Ecto neural progenitor cell (in vitro differentiated cells): ENCODE measurements at places on chromosomes 4 and X.

- DNase-seq: no peak
Measured at GRCh38 chr4:140637836-140638235, 69.1 kb upstream of the UCP1 start.

DNA sequence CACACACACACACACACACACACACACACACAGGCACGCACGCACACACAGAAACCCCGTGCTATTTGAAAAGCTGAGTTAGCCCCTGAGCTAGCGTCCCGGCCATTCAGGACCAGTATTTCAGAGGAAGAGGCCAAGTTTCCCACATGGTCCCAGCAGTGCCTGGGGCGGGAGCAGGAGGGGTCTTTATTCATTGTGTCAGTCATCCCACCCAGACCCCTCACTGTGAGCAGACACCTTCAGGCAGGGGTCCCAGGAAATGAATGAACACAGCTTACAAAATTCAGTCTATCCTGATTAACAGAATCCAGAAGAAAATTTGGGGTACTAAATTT lies 58.1 kb downstream of the ZFYVE28 start:
- DNase-seq: no peak

GRCh38 chr4:173879509-173879908 lies 349.5 kb upstream of the HAND2 start:
- no peak for DNase-seq

- DNase-seq: no peak
Measured at GRCh38 chrX:154441984-154442707, 1.8 kb upstream of the FAM50A start.

DNA sequence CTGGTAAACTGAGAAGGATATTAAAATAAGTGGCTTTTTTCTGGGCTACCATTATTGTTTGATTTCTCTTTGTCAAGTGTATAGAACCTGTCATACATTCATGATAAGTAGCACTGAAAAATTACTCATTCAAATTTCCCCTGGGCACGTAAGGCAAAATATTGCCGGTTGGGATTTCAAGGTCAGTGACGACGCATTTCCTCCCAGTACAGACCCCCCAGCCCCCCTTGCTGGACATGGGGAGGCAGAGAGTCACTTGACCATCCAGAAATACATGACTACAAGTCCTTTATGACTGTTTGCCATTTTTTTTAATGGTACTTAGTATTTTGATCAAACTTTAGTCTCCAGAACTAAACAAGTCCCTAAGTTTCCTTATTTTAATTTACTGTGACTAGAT lies 6.8 kb upstream of the MND1 start:
- DNase-seq: no peak

GRCh38 chrX:20481632-20482031 lies 214.9 kb upstream of the RPS6KA3 start:
- DNase-seq: no peak

GRCh38 chr4:62627671-62628070 lies 1427.5 kb downstream of the ADGRL3 start:
- DNase-seq: no peak

DNA sequence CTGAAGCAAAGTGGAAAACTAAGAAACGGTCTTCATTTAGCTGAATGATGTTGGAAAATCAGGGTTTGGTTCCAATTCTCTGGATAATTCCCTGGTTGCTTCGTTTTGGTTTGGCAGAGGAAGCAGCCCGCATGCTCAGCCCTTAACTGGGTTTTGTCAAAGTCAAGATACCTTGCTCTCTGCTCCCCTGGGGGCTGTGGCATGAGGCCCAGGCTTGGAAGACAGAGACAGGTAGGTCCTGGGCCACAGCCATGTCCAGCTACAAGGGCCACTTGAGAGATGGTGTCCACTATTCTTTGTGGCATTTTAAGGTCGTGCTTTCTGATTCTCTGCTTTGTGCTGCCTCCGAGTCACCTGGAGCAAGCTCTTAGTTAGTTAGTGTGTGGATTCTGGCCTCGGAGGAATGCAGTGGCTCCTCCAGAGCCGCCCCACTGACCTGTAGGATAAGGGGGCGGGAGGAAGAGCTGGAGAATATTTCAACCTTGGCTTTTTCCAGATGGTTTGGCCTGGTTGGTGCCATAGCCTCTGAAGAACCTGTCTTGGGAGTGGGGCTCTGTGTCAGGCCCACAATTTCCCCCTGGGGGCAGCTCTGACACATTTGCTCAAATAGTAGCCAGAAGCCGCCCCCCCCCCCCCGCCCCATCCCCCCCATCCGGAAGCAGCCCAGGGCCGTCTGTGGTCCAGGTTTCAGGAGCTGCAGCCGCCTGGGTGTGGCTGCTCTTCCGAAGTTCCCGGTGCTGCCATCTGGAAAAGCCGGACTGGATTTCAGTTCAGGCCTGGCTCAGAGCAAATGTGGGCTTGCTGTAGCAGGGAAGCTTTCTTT lies 147.1 kb downstream of the NHS start:
- peak; percentile 51 for DNase-seq

- no peak for DNase-seq
Measured at GRCh38 chr4:38500433-38500832, 163.6 kb upstream of the KLF3 start.

DNA sequence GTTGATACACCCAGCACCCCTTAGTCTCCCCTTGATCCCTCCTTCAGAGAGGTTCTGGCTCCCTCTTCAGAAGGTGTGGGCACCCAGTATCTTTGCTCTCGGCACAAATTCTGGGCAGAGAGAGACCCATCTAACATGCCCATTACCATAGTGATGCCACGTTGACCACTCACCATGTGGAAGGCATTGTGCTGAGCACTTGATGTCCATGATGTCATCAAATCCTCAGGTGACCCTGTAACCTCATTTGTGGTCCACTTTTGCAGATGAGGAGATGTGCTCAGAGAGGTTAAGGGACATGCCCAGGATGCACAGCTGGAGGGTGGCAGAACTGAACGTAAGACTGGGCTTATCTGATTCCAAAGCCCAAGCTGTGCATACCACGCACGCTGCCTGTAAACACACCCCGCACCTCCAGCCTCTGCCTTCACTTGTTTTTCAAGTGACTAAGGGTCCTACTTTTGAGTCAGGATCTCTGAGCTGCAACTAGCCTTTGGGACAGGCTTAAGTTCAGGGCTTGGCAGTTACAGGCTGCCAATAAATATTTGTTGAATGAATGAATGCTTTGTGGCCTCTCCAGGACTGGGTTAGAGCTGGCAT lies 55.2 kb downstream of the HTRA3 start:
- DNase-seq: peak; percentile 25

GRCh38 chrX:105463473-105463872 lies 243.0 kb upstream of the TEX13A start:
- DNase-seq: no peak

DNA sequence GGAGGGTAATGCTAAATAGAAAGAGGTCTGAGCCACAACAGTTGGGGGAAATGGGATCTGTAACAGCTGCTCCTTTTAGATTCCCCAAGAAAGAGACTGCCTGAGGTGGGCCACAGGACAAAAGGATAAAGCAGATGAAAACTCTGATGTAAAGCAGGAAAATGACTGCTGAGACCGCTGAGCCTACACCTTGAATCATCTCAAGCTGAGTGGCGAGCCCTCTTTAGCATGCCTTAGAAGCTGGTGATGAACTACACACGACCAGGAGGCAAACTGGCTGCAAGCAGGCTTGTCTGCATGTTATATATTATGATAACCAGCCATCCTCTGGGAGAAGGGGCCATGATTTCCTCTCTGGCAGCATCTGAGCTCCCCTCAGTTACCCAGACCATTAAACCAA lies 88.4 kb downstream of the TTC29 start:
- no peak for DNase-seq
